ENCODE measurements at places on chromosomes 1 and 21.

DNA sequence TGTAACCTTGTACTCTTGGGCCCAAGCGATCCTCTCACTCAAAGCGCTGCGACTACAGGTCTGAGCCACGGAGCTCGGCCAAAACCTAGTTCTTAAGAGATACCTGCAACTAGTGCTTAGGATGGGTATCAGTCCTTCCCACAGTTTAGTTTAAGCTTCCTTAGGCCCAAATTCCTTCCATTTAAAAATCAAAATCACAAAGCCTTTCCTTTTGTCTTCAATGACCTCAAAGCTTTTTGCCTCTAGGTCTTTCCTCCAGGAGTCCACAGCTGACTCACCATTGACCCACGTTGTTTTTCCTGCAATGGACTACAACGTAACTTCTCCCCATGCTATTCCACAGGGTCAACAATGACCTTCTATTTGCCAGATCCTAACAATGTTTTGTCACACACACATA, 64.0 kb downstream of the APP start:
- no peak for DNase-seq

GRCh38 chr21:29084372-29084771, 10.9 kb upstream of the CCT8 start:
- DNase-seq = no peak

GRCh38 chr1:37901191-37901892, 42.0 kb upstream of the MTF1 start:
- no peak for DNase-seq

- DNase-seq = no peak
Measured at GRCh38 chr1:167856711-167857418, 57.1 kb downstream of the ADCY10 start.

- no peak for DNase-seq
Measured at GRCh38 chr1:2146836-2147517, 47.6 kb downstream of the FAAP20 start.

- no peak for DNase-seq
Measured at GRCh38 chr1:226712742-226713419, 26.2 kb downstream of the ITPKB start.

DNA sequence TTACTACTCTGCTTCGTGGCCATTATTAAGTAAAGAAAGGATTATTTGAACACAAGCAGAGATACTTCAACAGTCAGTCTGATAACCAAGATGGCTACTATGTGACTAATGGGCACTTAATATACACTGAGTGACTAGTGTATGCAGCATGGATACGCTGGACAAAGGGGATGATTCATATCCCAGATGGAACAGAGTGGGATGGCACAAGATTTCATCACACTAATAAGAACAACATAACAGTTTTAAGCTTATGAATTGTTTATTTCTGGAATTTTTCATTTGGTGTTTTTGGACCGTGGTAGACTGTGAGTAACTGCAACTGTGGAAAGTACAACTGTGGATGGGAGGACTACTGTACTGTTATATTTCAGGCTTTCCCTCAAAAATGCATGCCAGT, 9.4 kb downstream of the ZCCHC17 start:
- DNase-seq = no peak

- DNase-seq = no peak
Measured at GRCh38 chr1:163583661-163584181, 262.0 kb downstream of the NUF2 start.

GRCh38 chr1:20999525-21000244, 177.0 kb downstream of the EIF4G3 start:
- no peak for DNase-seq

- no peak for DNase-seq
Measured at GRCh38 chr1:204225841-204226735, 12.3 kb upstream of the GOLT1A start.

DNA sequence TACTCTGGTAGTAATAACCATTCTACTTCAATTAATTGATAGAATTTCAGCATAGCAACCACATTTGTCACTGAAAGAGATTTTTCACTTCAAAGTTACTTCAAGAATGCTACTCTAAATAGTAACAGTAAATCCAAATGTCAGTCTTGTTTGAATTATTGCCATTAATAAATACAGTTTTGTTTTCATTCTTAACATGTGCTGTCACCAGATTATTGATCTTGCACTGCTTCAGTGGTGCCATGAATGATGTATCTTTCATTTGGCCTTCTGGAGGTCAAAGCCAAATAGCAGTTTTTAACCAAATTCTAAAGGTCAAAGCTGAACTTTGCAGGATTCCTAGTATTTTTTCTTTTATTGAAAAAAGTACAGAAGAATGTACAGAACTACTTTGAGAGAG, 199.5 kb downstream of the PATJ start:
- DNase-seq = no peak

DNA sequence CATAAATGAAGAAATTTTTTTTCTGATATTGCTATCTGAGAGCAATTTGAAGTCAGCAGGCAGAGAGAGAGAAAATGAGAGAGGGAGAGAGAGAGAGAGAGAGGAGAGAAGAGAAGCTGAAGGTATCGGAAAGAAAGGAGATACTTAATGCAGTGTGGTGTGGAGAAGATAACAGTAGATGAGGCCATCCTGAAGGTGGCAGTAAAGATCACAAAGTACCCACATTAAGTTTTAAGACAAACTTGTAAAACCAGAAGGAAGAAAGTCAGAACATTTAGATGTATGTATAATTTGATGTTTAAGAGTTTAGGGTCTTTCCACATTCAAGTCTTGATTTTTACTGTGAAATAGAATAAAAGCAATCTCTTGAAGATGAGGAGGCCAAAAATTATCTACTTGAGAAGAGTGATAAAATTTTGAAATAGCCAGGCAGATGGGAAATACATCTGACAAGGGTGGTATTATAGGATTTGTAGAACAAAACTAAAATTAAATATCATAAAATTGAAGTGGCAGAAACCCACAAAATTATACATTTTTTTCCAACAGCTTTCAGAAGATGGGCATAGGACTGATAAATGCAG, 1753.4 kb downstream of the MRPL39 start:
- no peak for DNase-seq

GRCh38 chr1:8120693-8121260, 94.7 kb upstream of the ERRFI1 start:
- DNase-seq = no peak

GRCh38 chr1:159925719-159926078, 392 bp upstream of the TAGLN2 start:
- DNase-seq = no peak

DNA sequence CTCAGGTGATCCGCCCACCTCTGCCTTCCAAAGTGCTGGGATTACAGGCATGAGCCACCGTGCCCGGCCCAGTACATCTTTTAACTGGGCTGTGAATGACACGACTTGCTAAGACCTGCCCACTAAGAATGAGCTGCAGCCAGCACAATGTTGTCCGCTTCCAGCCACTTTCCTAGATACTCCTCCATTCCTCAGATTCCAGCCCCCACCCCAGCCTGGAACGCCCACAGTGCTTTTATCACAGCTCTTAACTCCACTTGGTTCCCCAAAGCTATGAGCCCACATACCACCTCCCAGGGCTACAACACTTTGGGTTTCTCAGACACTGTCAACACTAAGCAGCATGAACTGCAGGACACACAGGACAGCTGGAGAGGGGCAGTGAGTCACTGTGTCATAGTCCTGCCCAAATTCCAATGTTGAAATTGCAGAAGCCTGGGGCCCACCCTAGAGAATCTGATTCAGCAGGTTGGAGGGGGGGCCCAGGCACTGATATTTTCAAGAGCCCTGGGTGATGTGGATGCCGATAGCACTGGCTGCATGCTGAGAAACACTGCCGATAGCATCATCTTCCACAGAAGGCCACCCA, 58.0 kb downstream of the ACBD3 start:
- no peak for DNase-seq

- DNase-seq = no peak
Measured at GRCh38 chr1:94408104-94408830, 9.9 kb upstream of the ABCD3 start.

DNA sequence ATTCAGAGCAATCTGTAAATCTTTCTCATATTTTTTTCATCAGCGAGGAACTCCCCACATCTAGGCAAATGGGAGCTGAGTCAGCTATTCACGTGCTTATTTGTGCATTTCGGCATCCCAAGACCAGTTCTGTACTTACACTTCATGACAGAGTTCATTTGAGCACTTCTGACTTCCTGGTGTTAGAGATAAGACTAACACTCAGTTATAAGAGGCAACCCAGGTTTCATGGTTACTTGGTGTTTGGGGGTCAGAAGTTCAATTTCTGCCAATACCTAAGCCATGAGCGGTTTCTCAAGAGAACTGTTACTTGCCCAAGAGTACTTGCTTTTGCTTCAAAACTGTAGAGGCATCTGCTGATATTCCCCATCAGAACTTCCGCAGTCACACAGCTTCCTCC, 24.1 kb upstream of the DESI2 start:
- DNase-seq = no peak

- no peak for DNase-seq
Measured at GRCh38 chr1:23585321-23586022, 26.2 kb upstream of the ID3 start.

GRCh38 chr1:225870911-225871310, 11.3 kb downstream of the TMEM63A start:
- no peak for DNase-seq

- no peak for DNase-seq
Measured at GRCh38 chr21:34131586-34131985, 58.2 kb downstream of the MRPS6 start.

DNA sequence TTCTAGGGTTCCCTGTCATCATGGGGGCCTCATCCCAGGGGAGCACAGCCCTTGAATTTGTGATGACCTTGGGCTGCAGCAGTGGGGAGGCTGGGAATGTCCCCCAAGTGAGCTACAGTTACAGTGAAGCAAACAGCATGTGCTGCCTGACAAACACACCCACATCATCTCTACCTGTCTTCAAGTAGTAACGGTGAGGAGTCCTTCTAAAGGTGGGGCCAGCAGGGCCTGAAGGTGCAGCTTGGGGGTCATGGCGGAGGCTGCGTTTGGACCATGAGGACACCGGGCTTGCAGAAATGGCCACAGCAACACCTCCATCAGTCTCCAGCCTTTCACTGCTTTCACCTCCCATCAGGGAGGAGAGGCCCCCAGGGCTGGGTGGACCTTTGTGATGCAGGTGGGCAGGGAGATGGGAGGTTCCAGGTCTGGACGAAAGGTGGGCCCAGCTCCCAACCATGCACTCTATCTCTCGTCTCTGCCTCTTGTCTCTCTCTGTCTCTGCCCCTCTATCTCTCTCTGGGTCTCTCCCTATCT, 55.7 kb downstream of the WNT9A start:
- no peak for DNase-seq

DNA sequence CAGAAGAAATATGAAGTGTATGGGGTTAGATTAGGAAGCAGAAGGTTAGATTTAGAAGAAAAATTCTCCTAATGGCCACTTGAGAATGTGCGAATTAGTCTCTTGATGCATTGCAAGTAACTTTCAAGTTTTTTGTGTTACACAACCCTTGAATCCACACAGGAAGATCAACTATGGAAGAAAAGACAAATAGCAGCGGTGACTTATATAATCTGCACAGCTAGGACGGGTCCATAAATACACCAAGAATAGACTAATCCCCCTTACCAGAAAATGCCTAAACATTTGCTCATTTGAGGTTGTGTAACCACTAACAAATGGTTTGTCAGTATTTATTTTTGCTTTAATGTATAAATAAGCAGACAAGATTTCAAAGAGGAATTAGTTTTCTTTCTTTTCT, 182.6 kb downstream of the TGFB2 start:
- no peak for DNase-seq

GRCh38 chr21:33658919-33659567, 16.7 kb downstream of the ITSN1 start:
- no peak for DNase-seq

GRCh38 chr1:24567792-24568388, 12.0 kb downstream of the NCMAP start:
- DNase-seq = no peak

Measured in activated gamma-delta T cell (primary cell).